Panc1 (cell line): ENCODE measurements at places on chromosomes 7 and 10.

GRCh38 chr7:28979776-28980175 lies 21.6 kb upstream of the TRIL start:
- H3K36me3 ChIP-seq, result no peaks in the 10 kb centered on the region
- H3K4me1 ChIP-seq, result no peaks in the 10 kb centered on the region
- no peaks in the 10 kb centered on the region for H3K27me3 ChIP-seq
- H3K4me3 ChIP-seq, result no peak overlapping the region
- H3K27ac ChIP-seq, result no peak overlapping the region
- no peak for DNase-seq

DNA sequence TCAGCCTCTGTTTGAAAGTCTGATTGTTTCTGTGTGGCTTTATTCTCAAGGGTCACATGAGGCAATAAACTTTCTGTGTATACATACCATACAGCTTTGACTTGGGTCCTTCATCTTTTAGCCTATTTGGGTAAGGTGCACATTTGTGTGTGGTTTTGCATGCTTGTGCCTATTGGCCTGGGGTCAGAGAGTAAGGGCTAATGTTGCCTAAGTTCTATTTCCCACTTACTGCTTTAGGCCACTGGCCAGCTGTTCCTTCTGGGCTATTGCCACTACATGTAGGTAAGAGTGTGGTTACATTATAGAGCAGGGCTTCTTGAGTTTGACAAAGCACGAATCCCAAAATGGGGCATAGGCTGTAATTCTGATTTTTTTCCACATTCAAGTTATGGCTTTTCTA lies 21.8 kb downstream of the BBIP1 start:
- no peak overlapping the region for H3K27ac ChIP-seq
- DNase-seq, result no peak
- H3K4me1 ChIP-seq, result no peaks in the 10 kb centered on the region; the same call in 1 of the 2 replicates
- peaks cover 10% of the 10 kb centered on the region for H3K36me3 ChIP-seq
- no peak overlapping the region for H3K4me3 ChIP-seq
- no peaks in the 10 kb centered on the region for H3K27me3 ChIP-seq

GRCh38 chr7:74220229-74220628 lies 10.4 kb downstream of the LAT2 start:
- no peaks in the 10 kb centered on the region for H3K36me3 ChIP-seq
- H3K4me3 ChIP-seq, result no peak overlapping the region
- no peaks in the 10 kb centered on the region for H3K4me1 ChIP-seq
- H3K27ac ChIP-seq, result no peak overlapping the region
- DNase-seq, result no peak

DNA sequence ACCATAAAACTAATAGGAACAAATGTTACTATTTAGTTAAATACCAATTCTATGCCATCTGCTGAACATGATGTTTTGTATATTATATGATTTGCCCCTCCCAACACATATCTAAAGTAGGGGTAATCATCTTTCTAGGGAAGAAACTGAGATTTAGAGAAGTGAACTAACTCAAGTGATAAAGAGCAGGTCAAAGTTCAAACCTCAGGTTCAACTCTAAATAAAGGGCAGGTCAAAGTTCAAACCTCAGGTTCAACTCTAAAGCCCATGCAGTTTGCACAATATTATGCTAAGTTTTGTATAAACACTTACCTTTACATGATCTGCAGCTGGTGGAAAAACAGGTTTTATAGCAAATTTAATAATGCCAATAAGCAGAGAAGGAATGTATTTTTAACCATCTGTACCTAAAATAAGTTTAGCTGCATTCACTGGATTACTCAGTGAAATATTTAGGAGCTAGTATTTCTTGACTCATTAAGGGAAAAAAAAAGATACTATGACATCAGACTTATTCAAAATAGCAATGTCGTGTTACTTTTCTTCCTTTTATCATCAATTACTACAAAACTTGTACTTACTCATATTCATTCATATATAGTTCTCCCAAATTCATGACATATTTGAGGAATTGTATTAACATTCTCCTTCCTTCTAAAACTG lies 1194.3 kb upstream of the CELF2 start:
- no peaks in the 10 kb centered on the region for H3K4me1 ChIP-seq
- no peaks in the 10 kb centered on the region for H3K36me3 ChIP-seq
- H3K27ac ChIP-seq, result no peak overlapping the region
- no peaks in the 10 kb centered on the region for H3K27me3 ChIP-seq

DNA sequence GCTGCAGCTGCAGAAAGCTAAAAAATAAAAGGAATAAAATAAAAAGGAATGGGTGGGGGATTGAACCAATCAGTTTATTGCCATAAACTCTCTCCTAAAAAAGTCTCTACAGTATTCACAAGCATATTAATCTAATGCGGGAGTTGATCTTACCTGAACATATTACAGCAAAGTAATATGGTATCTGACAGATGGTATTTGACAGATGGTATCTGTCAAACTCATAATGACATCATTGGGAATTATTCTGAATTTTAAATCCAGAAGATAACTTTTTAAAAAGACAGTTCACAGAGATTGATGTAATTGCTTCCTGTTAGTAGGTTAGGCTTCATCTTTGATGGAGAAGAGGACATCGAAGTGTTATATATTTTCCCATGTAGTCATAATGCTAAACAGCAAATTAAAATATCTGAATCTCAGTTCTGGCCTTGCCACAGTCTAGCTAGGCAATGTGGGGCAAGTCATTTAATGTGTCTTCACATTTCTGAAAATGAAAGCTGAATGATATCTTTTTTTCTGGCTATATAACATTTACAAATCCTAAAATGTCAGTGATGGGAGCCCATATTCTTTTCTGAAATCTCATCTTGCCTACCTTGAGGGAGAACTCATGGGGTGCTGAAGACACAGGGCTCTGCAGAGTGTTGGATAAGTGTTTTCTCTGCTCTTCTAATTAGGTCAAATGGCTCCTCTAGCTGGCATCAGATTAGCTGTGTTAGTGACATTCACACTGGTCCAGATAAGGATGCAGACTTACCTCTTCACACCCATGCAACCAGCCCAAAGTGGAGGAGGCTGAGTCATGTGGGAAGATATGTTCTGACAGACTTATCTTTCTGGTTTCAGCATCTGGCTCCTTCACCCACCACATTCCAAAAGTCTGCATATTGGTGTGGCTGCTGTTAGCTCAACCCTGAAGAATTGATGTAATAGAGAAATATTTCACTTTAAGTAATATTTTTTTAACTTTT lies 2.1 kb upstream of the LIPM start:
- no peaks in the 10 kb centered on the region for H3K4me1 ChIP-seq
- H3K36me3 ChIP-seq, result no peaks in the 10 kb centered on the region

DNA sequence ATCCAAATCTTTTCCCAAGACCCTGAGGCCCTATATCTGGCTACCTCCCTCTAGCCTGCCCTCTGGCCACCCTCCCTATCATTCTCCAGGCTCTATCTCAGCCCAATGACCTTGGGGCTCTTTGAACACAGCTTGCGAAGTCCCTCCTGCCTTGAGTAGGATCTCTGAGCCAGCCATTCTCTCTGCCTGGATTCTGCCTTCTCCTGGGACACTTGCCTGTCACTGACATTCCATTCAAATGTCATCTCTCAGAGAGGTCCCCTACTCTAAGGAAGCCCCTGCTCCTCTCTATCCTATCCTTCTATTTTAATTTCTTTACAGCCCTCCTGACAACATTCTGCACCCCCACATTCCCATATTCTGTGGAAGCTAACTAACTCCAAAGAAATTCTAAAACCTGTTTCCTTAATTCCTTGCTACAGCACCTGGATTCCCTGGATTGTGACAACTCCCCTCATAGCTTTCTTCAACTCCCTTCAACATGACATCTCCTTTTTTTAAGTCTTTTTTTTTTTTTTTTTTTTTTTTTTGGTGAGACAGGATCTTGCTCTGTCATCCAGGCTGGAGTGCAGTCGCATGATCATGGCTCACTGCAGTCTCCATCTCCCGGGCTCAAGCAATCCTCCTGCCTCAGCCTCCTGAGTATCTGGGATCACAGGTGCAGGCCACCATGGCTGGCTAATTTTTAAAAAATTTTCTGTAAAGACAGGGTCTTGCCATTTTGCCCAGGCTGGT lies 81.0 kb upstream of the ASAH2 start:
- no peak overlapping the region for H3K4me3 ChIP-seq
- H3K36me3 ChIP-seq, result no peaks in the 10 kb centered on the region
- H3K27me3 ChIP-seq, result no peaks in the 10 kb centered on the region

GRCh38 chr7:55531536-55531935 lies 40.8 kb downstream of the VOPP1 start:
- peaks cover 35% of the 10 kb centered on the region for H3K4me1 ChIP-seq
- H3K36me3 ChIP-seq, result no peaks in the 10 kb centered on the region
- no peak for DNase-seq

DNA sequence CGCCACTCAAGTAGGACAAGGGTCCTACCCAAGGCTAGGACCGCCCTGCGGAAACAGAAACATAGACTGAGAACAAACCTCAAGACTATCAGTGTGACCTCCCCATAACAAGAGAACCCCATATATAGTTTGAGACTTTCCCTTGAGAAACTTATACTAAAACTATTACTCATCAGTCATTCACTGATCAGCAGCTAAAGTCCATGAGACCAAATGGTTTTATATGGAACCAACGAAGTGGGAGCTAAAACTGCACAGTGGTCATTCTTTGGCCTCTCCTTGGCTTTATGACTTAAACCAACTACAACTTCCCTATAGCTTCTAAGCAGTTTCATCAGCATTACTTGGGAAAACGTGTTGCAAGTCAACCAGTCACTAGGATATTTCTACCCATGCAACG lies 13.7 kb upstream of the ZSCAN21 start:
- no peak overlapping the region for H3K4me3 ChIP-seq
- no peaks in the 10 kb centered on the region for H3K27me3 ChIP-seq
- H3K4me1 ChIP-seq, result no peaks in the 10 kb centered on the region
- DNase-seq, result no peak
- peaks cover 2% of the 10 kb centered on the region; the same call in 1 of the 2 replicates for H3K36me3 ChIP-seq
